ENCODE measurements at places on chromosomes 7 and 10.

DNA sequence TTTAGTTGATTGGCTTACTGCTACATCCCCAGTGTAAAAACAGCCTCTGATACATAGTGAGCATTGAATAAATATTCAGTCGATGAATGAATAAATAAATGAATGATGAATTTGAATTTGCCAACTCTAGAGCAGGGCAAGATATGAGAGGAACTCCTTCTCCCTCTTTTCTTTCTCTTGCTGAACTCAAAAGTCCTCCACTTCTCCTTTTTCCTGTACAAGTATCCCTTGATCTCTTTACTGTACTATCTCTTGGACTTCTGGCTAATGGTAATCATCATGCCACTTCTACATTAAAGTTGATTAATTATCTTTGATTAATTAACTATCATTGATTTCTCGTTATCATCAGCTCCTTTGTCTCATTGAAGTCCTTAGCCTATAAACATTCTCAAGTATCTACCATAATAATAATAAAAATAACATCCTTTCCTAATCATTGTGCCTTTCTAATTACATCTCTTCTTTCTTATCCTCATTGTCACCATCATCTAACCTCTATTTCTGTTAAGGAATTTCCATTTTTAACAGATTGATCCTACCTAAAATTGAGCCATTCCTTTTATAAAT lies 10.6 kb downstream of the CPED1 start:
- DNase-seq = no peak

DNA sequence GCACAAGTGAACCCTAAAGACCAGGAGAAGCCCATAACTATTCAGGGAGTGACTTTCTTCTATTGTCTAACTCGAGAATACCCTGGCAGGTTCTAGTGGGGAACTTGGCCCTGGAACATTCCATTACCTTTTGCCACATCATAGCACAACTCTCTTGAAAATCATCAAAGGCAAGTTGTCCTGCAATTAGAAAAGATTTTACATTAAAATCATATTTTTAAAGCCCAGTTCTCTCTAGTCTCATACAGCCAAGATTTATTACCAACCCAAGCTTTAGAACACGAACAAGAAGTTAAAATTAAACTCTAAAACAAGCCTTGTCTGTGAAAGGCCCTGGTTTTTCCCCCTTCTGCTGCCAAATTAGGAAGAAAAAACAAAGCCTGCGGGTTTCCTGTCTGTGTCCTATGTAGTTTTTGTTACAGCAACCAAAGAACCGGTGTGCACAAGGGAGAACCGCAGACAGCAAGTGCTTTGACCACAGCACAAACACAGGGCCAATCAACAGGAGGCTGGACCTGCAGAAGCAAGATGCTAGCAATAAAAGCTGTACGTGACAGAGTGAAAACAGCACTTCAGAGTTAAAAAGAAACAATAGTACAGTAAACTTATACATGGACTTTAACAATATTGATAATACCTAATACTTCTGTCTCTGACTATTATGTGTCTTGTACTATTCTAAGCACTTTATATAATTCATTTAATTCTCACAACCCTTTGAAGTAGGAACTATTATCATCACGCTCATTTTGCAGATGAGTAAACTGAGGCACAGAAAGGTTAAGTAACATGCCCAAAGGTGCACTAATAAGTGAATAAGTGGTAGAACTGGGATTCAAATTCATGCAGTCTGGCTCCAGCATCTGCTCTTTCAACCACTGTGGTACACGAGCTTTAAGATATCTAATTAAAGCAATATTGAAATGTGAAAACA lies 65.8 kb downstream of the STK17A start:
- DNase-seq = peak; percentile 47

DNA sequence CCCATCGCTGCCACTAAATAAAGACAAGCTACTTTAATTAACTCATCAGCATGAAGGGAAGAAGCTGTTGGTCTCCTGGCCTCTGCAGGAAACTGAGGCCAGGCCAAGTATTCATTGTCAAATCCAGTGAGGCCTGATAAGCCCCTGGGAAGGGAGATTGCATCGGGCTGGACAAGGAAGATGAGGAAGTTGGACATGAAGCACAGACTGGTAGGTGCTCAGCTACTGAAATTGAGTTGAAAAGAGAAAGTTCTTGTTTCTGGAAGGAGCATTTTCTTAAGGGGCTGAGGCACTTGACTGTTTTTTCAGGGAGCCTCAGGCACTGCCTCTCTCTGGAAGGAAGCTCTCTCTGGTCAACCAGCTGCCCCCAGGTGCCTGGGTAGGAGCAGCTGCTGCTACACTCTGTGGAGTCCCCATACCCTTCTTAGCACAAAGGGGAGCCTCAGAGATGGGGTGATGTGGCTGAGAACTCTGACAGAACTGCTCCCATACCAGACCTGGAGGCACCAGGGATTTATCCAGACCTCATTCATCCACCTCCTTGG lies 90.3 kb upstream of the IKZF1 start:
- no peak for DNase-seq

GRCh38 chr7:41131956-41132355 lies 570.9 kb downstream of the INHBA start:
- no peak for DNase-seq

DNA sequence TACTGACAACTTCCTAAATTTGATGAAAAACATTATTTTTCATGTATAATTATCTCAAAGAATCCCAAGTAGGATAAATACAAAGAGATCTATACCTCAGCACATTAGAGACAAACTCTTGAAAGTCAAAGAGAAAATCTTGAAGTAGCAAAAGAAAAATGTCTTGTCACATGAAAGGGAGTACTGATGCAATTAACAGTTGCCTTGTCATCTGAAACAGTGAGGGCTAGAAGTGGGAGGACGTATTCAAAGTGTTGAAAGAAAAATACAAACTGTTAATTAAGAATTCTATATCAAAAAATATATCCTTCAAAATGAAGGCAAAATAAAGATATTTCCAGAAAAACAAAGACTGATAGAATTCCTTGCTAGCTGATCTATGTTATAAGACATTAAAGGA lies 35.5 kb upstream of the ARHGAP22 start:
- DNase-seq = no peak

Data from GM18507 (cell line).